ENCODE measurements at places on chromosomes 11 and 22.
A peak's percentile ranks its signal among the peaks of the same experiment; 100 is the strongest.

- no peaks in the 10 kb centered on the region for H3K27me3 ChIP-seq
- H3K36me3 ChIP-seq: no peaks in the 10 kb centered on the region
- H3K27ac ChIP-seq: no peak overlapping the region
These were observed 65.2 kb upstream of the MTMR2 start for GRCh38 chr11:95989076-95989605.

DNA sequence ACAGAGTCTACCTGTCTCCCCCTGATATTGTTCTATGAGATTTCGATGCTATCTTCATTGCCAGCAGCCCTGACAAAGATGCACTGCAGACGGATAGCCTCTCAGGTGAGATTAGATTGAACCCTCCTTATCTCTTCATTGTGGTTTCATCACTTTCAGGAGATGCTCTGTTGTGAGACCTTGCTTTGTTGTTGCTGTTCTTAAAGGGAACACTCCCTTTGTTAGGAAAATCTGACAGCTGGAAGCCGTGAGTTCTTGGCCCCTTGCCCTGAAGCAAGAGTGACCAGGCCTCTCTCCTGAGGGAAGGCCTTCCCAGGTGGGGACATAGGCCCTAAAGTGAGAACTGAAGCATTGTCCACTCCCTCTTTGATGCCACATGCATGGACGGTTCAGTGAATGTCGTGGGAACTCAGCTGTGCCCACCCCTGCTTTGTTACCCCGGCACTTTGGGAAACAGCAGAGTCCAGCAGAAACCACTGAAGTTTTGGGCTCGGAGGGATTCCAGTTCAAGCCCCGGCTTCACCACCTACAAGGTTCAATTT is 976.1 kb downstream of the TBC1D22A start:
- no peak overlapping the region for H3K27ac ChIP-seq
- no peak overlapping the region for H3K4me3 ChIP-seq
- H3K36me3 ChIP-seq: no peaks in the 10 kb centered on the region
- no peak for DNase-seq
- no peaks in the 10 kb centered on the region for H3K27me3 ChIP-seq

DNA sequence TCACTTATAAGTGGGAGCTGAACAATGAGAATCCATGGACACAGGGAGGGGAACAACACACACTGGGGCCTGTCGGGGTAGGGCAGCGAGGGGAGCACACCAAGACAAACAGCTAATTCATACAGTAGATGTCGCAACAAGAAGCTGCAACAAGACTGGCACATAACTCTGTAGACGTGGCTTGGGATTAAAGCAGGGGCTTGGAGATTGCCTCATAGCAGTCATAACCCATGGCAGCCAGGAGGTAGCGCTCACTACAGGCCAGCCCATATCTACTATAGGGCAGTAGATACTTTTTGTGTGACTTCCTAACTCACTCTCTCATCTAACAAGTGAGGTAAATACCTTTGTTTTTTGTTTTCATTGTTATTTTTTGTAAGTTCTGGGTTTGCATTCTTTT is 1.7 kb upstream of the OR9G4 start:
- H3K4me3 ChIP-seq: no peak overlapping the region
- H3K36me3 ChIP-seq: no peaks in the 10 kb centered on the region
- no peak overlapping the region for H3K27ac ChIP-seq

- no peaks in the 10 kb centered on the region for H3K27me3 ChIP-seq
- peak overlapping the region; percentile 64 for H3K4me3 ChIP-seq
- H3K4me1 ChIP-seq: peaks cover 41% of the 10 kb centered on the region
- H3K36me3 ChIP-seq: no peaks in the 10 kb centered on the region
- peak overlapping the region; percentile 85 for H3K27ac ChIP-seq
These were observed 480 bp downstream of the TRIM34 start for GRCh38 chr11:5625281-5625680.

DNA sequence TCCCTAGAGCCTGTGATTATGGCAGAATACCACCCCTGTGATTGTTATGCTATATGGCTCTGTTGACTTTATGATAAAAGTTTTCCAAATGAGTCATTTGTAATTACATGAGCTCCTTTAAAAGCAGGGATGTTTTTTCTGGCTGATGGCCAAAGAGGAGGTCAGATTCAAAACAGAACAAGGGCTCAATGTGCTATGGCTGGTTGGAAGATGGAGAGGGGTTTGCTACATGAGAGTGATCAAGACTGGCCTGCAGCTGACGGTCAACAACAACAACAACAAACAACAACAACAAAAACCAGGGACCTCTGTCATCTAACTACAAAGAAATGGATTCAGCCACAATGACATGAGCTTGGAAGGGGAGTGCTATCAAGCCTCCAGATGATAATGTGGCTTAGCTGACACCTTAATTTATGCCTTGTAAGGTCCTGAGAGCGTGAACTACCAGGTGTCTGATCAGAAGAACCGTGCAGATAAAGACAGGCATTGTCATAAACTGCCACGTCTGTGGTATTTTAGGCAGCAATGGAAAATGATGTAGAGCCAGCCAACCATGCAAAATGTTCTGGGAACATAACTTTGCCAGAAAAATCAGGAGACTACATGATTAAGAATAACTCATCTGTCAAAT is 47.2 kb downstream of the PIWIL3 start:
- peak; percentile 40 for DNase-seq
- H3K36me3 ChIP-seq: no peaks in the 10 kb centered on the region
- H3K4me3 ChIP-seq: no peak overlapping the region
- H3K27ac ChIP-seq: no peak overlapping the region

- H3K36me3 ChIP-seq: no peaks in the 10 kb centered on the region
- peaks cover 11% of the 10 kb centered on the region for H3K4me1 ChIP-seq
- DNase-seq: no peak
- no peak overlapping the region for H3K27ac ChIP-seq
These were observed 3.2 kb upstream of the RFPL2 start for GRCh38 chr22:32207971-32208480.

- H3K27ac ChIP-seq: no peak overlapping the region
- no peaks in the 10 kb centered on the region for H3K4me1 ChIP-seq
- no peaks in the 10 kb centered on the region for H3K36me3 ChIP-seq
- H3K27me3 ChIP-seq: no peaks in the 10 kb centered on the region
- H3K4me3 ChIP-seq: no peak overlapping the region
These were observed 936.7 kb downstream of the BRD1 start for GRCh38 chr22:48890693-48891554.

DNA sequence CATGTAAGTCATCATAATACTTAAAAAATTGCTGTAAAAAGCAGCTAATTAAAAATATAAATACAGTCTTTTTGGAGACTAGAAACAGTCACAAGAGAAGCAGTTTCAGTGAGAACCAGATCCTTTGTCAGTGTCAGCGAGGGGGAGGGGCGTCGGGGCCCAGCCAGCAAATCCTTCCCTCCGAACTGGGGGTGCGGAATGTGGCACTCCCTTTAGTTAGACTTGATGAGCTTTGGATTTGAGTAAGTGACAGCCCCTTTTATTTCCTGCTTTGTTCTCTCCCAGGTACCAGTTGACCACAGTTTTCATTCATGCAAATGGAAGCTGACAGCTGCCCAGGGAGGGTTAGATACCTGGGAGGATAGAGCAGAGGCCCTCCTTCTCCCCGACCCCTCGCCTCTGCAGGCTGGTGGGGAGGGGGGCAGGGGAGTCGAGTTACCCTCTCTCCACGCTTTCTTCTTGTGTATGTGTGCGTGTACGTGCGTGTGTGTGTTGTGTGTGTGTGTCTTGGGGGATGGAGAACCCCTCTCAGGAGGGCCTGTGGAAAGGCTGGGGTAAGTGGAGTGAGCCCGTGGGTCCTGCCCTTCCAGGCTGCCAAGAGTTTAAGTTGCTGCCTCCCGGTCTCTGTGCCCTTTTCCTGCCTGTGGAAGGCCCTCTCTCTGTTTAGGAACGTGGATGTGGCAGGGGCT is 38.3 kb downstream of the PTPRJ start:
- no peak overlapping the region for H3K4me3 ChIP-seq
- H3K36me3 ChIP-seq: no peaks in the 10 kb centered on the region
- no peaks in the 10 kb centered on the region for H3K27me3 ChIP-seq
- no peak for DNase-seq

- H3K4me1 ChIP-seq: peaks cover 30% of the 10 kb centered on the region
- DNase-seq: no peak
- H3K4me3 ChIP-seq: no peak overlapping the region
- no peaks in the 10 kb centered on the region for H3K36me3 ChIP-seq
- no peaks in the 10 kb centered on the region for H3K27me3 ChIP-seq
- no peak overlapping the region for H3K27ac ChIP-seq
These were observed 9.1 kb upstream of the CCDC88B start for GRCh38 chr11:64330888-64331287.

DNA sequence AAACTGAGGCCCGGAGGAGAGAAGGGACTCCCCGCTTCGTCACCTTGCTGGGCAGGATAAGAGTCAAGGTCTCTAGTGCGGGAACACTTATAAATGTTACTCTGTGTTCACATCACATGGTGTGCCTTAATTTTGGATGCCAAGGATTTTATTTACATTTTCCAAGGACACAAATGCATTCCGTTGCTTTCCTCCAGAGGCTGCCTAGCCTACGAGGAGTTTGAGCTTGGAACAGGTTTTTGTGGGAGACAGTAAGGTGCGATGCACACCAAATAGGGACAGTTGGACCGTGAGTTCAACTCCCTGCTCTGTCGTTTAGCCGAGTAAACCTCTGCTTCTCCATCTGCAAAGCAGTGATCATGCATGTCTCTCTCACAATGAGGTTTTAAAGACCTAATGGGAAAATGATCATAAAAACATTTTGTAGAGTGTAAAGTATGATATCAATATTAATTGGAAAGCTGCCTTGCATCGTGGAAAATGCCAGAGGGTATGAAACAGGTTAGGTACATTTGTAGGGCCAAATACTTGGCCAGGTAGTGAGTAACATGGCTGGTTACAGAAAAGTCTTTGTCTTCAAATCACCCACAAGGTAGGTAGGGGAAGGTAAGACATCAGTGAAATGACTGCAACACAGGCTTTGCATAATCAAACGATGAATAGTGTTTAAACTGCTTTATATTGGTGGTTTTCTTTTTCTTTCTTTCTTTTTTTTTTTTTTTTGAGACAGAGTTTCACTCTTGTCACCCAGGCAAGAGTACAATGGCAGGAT is 61.8 kb downstream of the ST3GAL4 start:
- H3K27ac ChIP-seq: peak overlapping the region; percentile 85
- no peaks in the 10 kb centered on the region for H3K36me3 ChIP-seq
- peak overlapping the region; percentile 28 for H3K4me3 ChIP-seq
- no peaks in the 10 kb centered on the region for H3K27me3 ChIP-seq
- peaks cover 62% of the 10 kb centered on the region for H3K4me1 ChIP-seq
- DNase-seq: no peak

DNA sequence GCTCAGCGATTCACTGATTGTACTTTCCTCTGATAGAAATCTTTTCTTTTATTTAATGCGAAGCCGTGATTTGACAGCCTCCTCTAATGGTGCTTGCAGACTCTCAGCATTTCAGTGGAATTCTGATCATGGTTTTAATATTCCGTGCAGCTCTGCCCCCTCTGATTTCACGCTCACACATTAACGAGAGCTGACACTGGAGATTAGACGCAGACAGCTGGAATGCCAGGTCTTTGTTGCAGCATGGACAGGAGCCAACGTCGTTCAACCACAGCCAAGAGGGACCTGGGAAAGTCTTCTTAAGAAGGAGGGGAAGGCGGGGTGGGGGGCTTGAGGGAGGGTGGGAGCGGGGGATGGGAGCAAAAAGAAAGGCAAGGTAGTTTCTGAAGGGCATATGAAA is 186.4 kb downstream of the BLID start:
- H3K27me3 ChIP-seq: no peaks in the 10 kb centered on the region
- peak overlapping the region; percentile 19 for H3K4me3 ChIP-seq
- peak; percentile 38 for DNase-seq
- no peaks in the 10 kb centered on the region for H3K36me3 ChIP-seq
- peak overlapping the region; percentile 36 for H3K27ac ChIP-seq

GRCh38 chr11:30254307-30255298 is 23.8 kb downstream of the FSHB start:
- H3K4me1 ChIP-seq: no peaks in the 10 kb centered on the region
- DNase-seq: no peak
- H3K27me3 ChIP-seq: no peaks in the 10 kb centered on the region
- no peak overlapping the region for H3K27ac ChIP-seq
- no peak overlapping the region for H3K4me3 ChIP-seq

- H3K36me3 ChIP-seq: no peaks in the 10 kb centered on the region
- H3K27me3 ChIP-seq: no peaks in the 10 kb centered on the region
- H3K4me1 ChIP-seq: peaks cover 60% of the 10 kb centered on the region
These were observed 252 bp downstream of the APOL2 start for GRCh38 chr22:36239150-36239400.

GRCh38 chr22:33659448-33659847 is 260.8 kb downstream of the LARGE1 start:
- no peaks in the 10 kb centered on the region for H3K36me3 ChIP-seq
- H3K27me3 ChIP-seq: no peaks in the 10 kb centered on the region
- no peak for DNase-seq
- no peak overlapping the region for H3K4me3 ChIP-seq

DNA sequence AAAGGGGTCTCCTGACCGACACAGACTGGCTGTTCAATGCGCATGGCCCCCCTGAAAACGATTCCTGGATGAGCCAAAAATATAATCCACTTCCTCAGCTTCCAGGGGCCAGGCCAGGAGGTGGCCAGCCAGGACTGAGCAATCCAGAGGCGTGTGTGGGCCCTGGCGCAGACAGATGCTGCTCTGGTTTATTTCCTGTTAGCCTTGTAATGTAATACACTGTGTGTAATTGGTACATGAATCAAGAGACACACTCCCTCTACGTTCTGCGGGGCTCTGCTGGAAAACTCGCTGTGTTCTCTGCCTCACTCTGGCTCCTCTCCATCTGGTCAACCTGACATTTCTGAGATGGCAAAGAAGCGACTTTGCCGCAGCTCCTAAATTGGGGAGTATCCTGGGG is 26.3 kb upstream of the ISX start:
- no peak overlapping the region for H3K27ac ChIP-seq
- no peaks in the 10 kb centered on the region for H3K27me3 ChIP-seq
- H3K36me3 ChIP-seq: no peaks in the 10 kb centered on the region
- no peak for DNase-seq
- no peak overlapping the region for H3K4me3 ChIP-seq
- H3K4me1 ChIP-seq: no peaks in the 10 kb centered on the region

DNA sequence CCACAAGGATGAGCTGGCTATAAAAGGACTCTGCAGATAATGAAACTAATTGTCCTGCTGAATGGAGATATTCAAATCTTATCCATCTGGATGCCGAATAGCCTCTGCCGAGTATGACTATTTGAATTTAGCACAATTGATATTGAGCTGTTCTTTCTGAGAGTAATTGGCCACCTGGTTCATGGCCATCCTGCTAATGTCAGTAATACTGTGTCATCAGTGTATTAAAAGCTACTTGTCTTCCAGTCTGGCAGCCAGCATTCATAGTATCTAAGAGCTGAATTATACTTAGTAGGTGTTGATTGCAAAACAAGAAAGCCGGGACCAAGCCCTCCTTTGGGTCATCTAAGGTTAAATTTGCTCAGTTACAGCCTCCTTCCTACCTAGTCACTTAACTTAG is 310.7 kb upstream of the NCAM1 start:
- DNase-seq: no peak
- no peaks in the 10 kb centered on the region for H3K36me3 ChIP-seq
- H3K4me1 ChIP-seq: peaks cover 7% of the 10 kb centered on the region
- no peak overlapping the region for H3K27ac ChIP-seq
- H3K27me3 ChIP-seq: no peaks in the 10 kb centered on the region

GRCh38 chr22:30602049-30602448 is 4.9 kb upstream of the TCN2 start:
- no peaks in the 10 kb centered on the region for H3K36me3 ChIP-seq
- no peaks in the 10 kb centered on the region for H3K27me3 ChIP-seq
- H3K4me3 ChIP-seq: no peak overlapping the region
- H3K4me1 ChIP-seq: no peaks in the 10 kb centered on the region

- H3K36me3 ChIP-seq: peaks cover 2% of the 10 kb centered on the region
- no peak overlapping the region for H3K27ac ChIP-seq
- H3K27me3 ChIP-seq: no peaks in the 10 kb centered on the region
- no peaks in the 10 kb centered on the region for H3K4me1 ChIP-seq
- H3K4me3 ChIP-seq: no peak overlapping the region
- DNase-seq: no peak
These were observed 863 bp upstream of the PRR33 start for GRCh38 chr11:1892558-1892957.
